Esophagus squamous epithelium (tissue), 5 donors: ENCODE measurements at places on chromosomes 6 and 20.

- DNase-seq = no peak
These were observed 96.0 kb upstream of the CNKSR3 start for GRCh38 chr6:154606457-154606856.

DNA sequence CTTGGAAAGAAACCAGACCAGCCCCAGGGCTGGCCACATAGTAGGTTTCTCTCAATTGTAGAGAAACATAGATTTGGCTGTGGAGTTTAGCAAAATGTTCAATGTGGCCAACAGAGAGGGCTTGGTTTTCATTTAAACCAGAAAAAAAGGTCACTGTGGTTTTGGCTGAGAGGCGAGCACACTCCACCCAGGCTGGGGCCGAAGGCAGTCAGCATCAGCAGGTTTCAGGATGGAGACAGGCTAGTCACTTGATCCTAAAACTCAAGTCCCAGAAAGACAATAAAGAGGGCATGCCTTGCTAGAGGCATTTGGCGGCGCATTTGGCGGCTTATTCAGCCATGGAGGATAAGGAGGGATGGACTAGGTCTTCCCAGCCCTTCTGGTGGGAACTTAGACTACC, 73.1 kb downstream of the PRND start:
- no peak for DNase-seq

DNA sequence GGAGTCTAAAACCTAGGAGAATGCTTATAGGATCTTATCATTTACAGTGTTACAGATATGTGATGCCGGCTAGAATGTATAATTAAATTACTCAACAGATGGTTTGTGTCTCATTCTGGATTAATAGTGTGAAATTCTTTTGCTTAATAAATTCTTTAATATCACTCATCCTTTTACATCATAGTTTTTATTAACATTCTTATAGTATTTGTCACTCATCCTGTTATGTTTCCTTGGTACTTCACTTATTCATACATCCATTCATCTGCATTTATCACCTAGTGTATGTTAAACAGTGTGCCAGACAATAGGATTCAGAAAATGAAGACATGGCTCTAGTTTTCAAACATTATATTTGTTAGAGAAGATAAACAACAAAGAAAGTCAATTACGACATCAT, 468.7 kb downstream of the FRK start:
- no peak for DNase-seq

DNA sequence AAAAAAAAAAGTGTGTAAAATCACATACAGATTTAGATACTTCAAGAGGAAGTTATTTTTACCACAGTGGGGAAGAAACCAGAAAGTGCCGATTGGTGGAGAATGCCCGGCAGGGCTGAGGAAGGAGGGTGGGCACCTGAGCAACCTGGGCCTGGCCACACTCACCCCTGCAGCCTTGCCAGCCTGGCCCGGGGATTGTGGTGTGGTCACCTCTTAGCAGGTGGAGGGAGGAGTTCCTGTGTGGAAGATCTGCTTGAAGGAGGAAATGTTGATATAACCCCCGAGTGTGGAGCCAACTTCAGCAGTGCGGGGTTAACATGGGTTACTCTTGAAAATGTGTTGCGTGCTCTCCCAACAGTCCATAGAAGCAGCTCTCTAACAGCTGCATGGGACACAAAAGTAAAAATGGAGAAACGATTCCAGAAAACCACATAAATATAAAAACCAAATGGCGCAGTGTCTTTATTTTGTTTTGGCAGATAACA, 14.7 kb downstream of the UST start:
- no peak for DNase-seq

DNA sequence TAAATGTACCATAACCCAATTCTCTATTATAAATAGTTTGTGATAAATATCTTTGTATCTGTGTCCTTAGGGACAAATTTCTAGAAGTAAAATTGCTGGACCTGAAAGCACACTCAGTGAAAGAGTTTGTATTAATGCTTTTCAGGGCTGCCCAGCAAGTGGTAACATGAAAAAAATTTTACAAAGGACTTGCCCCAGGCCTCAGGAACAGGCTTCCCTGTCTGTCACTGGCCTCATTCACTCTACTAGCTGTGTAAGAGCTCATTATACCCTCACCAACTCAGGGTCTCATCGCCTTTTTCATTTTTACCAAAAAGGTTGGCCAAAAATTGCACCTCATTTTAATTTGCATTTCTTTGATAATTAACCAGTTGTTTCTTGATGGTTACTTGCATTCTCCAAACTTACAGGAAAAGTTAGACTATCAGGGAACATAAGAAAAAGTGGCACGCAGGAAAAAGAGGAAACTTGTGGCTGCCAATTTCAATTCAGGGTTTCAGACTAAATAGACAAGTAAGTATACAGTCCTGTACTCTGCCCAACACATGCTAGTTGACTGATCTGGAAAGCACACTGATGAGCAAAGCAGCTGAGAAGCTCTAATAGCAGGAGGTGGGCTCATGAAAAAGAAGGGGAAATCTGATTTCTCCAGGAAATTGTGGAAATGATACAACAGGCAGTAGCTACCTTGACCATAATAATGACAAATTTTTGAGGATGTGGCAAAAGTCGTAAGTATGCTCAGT, 161.5 kb downstream of the KIF6 start:
- DNase-seq = no peak

DNA sequence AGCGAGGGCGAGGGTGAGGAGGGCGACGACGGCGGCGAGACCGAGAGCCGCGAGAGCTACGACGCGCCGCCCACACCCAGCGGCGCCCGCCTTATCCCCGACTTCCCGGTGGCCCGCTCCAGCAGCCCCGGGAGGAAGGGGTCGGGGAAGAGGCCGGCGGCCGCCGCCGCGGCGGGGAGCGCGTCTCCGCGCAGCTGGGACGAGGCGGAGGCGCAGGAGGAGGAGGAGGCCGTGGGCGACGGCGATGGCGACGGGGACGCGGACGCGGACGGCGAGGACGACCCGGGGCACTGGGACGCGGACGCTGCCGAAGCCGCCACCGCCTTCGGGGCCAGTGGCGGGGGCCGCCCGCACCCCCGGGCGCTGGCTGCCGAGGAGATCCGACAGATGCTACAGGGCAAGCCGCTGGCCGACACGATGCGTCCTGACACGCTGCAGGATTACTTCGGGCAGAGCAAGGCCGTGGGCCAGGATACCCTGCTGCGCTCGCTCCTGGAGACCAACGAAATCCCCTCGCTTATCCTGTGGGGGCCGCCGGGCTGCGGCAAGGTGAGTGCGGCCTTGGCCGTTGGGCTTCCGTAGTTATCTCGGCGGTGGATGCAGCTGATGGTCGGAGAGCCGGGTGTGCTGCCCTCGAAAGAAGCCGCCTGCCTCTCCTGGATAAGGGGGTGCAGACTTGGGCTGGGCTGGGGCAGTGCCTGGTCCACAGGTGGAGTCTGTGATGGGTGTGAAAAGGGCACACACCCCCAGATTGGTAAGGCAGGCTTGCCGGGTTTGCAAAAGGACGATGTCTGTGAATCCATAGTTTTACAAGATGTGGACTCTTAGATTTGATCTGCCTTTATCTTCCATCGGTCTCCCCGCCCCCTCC, 938 bp downstream of the WRNIP1 start:
- no peak for DNase-seq

GRCh38 chr20:38133680-38134426, 31.2 kb downstream of the TGM2 start:
- DNase-seq = no peak

GRCh38 chr6:170038251-170038650, 252.6 kb downstream of the DLL1 start:
- DNase-seq = no peak

- no peak for DNase-seq
These were observed 71.2 kb downstream of the HIVEP1 start for GRCh38 chr6:12083302-12083701.

DNA sequence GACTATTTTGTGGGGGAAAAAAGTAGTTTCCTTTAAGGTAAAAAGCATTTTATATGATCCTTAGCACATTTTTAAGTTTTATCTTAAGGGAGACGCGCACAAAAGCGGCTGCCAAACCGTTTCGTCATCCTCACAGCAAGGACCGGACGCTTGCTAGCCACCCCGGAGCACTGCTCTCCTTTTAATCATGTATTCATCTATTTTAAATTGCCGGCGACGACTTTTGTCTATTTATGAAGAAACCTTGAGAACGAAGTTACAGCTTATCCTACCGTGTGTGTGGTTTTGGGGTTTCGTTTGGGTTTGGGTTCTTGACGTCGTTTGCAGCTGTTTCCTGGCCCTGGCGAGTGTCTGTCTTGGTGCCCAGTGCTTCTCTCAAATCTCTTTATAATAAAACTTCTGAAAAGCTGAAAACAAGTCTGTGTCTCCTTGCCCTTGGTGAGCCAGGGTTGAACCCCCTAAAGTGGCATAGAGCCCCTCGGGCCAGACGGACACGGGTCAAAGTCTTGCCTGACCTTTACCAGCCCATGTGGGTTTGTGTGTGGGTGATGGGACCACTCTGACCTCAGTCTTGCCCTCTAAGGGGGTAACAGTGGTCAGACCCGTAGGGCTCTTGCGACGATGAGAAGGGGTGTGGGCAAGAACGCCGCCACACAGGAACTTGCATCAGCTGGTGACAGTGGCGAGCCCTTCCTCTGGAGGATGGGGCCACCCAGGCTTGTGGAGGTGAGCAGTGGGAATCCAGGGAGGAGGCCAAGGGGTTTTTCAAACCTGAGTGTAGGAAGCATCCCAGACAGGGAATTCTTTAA, 117.6 kb downstream of the JPH2 start:
- DNase-seq = no peak

DNA sequence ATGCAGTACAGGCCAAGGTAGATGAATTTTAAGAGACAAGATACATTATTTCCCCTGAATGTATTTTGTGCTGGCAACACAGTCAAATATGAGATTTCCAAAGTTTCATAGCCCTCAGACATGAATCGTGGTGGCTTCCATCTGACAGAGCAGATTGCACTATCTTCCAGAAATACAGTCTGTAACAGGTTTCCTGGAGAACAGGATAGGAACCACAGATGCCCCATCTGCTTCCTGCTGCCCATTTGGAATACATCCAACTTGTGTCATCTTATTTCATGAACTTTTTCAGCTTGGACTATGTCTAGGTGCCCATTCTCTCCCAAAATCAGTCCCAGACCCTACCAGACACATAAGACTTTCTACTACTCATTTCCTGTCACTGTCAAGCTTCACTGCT, 426.0 kb downstream of the KIF16B start:
- DNase-seq = no peak

DNA sequence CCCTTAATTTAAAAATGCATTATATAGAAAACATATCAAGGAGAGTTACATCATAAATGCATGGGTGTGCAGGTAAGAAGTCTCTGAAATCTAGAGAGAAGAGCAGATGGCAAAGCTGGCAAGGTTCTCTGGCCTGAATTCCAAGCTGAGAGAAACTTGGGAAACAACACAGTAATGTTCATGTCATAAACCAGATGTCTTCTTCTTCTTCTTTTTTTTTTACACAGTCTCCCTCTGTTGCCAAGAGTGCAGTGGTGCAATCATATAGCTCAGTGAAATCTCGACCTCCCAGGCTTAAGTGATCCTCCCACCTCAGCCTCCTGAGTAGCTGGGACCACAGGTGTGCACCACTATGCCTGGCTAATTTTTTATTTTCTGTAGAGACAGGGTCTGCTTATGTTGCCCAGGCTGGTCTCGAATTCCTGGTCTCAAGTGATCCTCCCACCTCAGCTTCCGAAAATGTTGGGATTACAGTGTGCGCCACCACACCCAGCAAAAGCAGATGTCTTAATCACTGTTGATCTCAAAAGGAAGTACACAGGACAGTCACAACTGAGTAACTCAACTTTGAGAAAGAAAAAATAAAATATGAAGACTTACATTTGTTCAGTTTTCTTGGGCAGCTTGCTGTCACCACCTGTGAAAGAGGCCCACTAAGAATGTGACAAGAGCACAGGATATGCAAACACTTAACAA, 77.3 kb downstream of the DNAAF9 start:
- no peak for DNase-seq

DNA sequence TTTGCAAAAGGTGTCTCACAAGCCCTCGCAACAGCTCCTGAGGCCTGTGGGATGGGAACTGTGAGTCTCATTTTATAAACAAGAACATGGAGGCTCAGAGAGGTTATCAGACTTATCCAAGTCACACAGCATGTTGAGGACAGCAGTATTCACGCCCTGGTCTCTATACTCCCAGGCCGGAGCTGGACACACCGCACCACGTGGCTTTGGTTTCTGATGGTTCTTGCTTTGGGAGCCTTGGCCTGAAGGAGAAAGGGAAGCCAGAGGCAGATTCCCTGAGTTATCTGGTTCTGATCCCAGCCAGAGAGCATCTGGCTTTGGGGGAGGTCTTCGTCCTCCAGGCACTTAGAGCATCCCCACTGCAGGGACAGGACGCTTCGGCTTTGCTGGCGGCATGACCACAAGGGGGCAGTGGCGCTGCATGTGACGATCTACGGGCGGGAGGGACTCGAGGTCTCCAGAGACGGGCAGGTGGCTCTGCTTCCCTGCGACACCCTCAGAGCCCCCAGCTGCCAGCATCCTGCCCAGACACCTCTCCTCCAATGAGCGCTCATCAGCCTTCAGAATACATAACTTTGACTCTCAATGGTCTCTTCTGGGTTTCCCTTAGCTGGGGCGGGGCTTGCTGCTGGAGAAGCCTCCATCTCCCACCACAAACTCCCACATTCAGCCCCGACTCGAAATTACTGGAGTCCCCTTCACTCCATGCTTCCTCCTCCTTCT, 51.4 kb upstream of the SAYSD1 start:
- no peak for DNase-seq

GRCh38 chr6:133681891-133682290, 207.0 kb upstream of the TCF21 start:
- no peak for DNase-seq

- no peak for DNase-seq
These were observed 804 bp downstream of the ELOVL5 start for GRCh38 chr6:53347921-53348370.

GRCh38 chr6:49565261-49565660, 14.8 kb downstream of the C6orf141 start:
- no peak for DNase-seq

DNA sequence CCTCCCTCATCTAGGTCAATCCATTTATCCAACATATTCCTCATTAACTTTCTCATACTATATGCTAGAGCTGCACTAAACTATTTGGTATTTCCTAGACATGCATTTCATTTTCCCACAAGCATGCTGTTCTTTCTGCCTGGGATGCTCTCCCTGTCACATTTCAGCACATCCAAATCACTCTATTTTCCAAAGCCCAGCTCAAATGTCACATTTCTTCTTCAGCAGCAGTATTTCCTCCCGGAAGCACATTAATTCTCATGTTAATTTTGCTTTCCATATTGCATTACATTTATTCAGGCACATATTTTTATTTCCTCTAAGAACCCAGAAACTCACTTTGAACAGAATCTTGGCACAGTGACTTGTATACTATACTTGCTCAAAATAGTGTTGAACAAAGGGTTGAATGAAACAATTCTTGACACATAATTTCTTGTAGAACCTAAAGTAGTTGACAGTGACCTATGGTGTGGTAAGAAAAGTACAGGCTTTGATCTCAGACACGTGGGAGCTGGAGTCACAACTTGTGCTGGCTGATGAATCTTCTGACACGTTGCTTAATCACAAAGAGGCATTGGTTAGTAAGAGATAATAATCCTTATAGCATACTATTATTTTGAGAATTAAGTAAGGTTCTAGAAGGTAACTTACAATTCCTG, 30.8 kb upstream of the CD2AP start:
- no peak for DNase-seq

- DNase-seq = no peak
These were observed 327.7 kb downstream of the DHX35 start for GRCh38 chr20:39289831-39290230.

GRCh38 chr20:36871640-36872570, 4.0 kb upstream of the TLDC2 start:
- DNase-seq = no peak

- no peak for DNase-seq
These were observed 506.6 kb upstream of the MAN1A1 start for GRCh38 chr6:119856136-119856535.

- no peak for DNase-seq
These were observed 176.1 kb downstream of the TRIM27 start for GRCh38 chr6:28747631-28748157.
